NCI-H1436 treated with DMSO at 0.1 percent for 48 hours (cell line): ENCODE measurements at places on chromosomes 7 and 10.

- no peak for DNase-seq
Measured at GRCh38 chr10:118115701-118116100, 69.0 kb upstream of the RAB11FIP2 start.

DNA sequence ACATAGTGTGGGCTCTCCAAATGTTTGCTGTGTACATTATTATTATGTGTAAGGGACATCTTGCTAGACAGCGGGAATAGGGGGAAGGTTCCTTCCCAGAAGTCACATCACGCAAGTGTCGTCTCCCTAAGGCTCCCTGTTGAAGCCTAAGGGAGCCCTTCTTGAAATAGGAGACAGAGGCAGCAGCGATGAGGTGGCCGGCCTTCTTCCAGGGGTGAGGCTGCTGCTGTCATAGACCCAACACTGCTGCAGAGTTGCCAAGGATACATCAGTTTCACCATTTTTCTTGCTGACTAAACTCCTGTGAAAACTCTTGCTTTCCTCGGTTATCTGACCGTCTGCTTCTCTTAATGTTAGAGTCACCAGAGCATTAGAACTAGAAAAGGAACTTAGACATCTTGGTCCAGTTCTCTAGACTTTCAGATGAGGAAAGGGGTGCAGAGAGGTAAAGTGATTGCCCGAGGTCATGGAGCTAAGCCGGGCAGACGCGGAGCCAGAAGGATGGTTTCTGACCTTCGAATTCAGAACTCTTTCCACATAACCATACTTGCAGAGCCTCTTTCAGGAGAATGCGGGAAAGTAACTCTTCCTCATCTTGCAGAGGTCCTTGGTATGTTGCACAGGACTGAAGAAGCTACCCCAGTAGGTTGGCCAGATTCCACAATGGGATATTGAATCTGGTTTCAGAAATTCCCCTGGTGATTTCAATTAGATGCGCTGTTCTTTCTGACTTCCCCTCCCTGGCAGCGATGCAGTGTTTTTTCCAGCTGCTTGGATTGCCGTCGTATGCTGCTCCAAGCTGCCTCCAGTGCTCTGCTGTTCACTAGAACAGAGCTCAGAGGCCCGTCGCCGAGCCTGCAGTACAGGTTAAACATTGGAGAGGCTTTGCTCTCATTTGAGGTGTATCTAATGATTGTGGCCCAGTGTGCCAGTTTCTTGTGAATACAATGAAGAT is 217.1 kb downstream of the CAMK1D start:
- no peak for DNase-seq

- DNase-seq, result no peak
Measured at GRCh38 chr7:86978808-86979506, 80.5 kb downstream of the ELAPOR2 start.

DNA sequence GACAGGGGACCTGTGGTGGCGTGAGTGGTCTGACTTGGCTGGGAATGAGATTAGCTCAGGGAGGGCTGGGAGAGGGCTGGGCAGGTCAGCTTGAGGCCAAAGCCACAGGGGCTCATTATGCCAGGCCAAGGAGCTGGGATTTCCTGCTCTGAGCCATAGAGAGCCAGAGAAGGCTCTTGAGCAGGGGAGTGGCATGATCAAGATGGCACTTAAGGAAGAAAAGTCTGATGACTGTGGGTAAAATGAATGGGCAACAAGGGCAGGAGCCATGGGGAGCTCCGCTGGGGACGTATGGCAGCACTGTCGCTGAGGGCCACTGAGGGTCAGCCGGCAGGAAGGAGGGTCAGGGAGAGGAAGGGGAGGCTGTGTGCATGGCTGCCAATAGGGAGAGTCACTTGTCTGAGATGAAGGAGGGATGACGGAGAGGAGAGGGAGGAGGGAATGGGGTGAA is 5.8 kb downstream of the ANTXRL start:
- no peak for DNase-seq

- no peak for DNase-seq
Measured at GRCh38 chr7:67620216-67620933, 623.7 kb downstream of the TYW1 start.

GRCh38 chr10:69911613-69912528 is 110.2 kb downstream of the COL13A1 start:
- no peak for DNase-seq

- no peak for DNase-seq
Measured at GRCh38 chr7:24981171-24981951, 1.4 kb upstream of the OSBPL3 start.

GRCh38 chr7:50664461-50664922 is 99.3 kb upstream of the DDC start:
- no peak for DNase-seq

DNA sequence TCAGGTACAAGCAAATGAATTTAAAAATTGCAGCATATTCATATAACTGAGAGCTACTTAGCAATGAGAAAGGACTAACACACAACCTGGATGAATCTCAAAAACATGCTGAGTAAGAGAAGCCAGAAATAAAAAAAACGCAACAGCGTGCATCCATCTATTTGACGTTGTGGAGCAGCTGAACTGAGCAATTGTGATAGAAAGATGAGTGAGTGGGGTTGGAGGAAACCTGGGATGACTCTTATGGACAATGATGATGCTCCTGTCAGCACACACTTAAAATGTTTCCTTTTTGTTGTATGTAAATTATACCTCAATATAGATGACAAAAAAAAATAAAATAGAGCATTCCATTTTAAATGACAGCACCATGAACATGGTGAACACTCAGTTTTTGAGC is 36.0 kb upstream of the AKR1E2 start:
- DNase-seq, result no peak

DNA sequence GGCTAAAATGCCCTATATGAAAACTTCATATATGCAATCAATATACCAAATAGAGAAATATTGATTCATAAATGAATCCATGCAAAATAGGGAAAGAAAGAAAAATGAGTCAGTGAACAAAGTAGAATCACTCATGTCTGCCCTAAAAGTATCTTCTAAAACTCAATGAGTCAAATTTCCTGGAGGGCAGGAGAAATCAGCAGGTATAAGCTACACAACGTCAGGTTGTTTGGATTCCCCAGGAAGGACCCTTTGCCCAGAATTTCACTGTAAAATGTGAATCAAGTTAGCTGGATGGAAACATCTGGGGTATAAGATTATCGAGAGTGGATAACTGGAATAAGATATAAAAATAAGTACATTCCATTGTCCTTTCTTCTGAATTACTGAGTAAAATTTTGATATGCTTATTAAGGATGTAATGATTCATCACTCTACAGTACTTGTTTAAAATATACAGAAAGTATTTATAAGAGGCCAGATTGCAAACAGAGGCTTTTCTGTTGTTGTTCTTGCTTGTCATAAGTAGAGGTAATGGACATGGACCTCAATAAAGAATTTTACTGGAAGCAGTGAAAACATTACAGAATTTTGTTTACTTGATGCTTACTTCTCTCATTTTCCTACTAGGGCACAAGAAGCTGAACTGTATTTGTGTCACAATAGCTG is 99.0 kb downstream of the AGMO start:
- no peak for DNase-seq

- no peak for DNase-seq
Measured at GRCh38 chr7:26083113-26083512, 68.9 kb upstream of the NFE2L3 start.

DNA sequence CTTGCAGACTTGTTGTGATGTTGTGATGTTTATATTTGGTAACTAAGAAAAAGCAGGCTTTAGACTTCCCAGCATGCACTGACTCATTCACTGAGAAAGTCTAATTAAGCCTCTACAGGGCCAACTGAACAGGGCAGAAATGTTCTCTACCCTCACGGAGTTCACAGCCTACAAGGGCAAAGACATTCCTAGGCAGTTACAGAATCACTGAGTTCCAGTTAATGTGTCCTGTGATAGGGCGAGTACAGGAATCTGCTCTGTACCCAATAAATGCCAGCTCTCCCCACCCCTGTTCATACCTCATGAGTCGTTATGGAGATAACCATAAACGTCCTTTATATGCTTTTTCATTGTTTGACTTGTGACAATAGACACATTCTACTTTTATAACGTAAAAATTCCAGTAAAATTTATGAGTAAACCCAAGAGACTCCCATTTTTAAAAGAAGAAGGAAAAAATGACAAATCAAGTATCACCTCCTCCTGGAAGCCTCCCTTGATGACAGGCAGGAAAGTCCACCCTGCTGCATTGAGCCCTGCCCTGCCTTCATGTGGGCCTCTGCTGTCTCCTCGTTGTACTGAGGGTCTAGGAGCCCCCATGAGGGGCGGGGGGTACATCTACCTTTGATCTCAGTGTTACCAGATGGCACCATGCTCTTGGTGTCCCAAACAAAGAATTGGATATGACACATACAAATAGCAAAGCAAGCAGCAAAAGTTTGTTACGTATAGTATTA is 14.3 kb downstream of the MUC12 start:
- no peak for DNase-seq

- DNase-seq, result no peak
Measured at GRCh38 chr7:135960709-135961451, 16.3 kb downstream of the MTPN start.

- no peak for DNase-seq
Measured at GRCh38 chr10:133476641-133476990, 22.9 kb downstream of the SCART1 start.

- DNase-seq, result no peak
Measured at GRCh38 chr10:113000876-113001598, 51.0 kb downstream of the TCF7L2 start.

- DNase-seq, result no peak
Measured at GRCh38 chr10:100866575-100867098, 46.1 kb upstream of the SLF2 start.

GRCh38 chr7:3867863-3868262 is 566.8 kb downstream of the SDK1 start:
- DNase-seq, result no peak

DNA sequence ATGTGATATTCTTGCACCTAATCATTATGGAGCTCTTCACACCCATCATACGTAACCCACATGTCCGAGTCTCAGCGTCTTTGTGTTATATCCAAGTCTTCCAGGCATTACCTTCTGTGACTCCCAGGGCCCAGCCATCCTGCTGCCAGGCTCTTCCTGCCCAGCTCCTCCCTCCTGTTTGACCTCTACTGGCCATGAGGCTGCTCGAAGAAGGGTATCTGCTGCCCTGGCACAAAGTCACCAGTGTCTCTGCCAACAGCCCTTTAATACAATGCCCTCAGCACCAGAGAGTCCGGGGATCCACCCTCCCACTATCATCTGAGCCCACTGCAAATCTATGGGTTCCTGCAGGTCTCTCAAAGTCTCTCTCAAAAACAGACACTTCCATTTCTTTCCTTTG is 65.3 kb upstream of the WAC start:
- no peak for DNase-seq

DNA sequence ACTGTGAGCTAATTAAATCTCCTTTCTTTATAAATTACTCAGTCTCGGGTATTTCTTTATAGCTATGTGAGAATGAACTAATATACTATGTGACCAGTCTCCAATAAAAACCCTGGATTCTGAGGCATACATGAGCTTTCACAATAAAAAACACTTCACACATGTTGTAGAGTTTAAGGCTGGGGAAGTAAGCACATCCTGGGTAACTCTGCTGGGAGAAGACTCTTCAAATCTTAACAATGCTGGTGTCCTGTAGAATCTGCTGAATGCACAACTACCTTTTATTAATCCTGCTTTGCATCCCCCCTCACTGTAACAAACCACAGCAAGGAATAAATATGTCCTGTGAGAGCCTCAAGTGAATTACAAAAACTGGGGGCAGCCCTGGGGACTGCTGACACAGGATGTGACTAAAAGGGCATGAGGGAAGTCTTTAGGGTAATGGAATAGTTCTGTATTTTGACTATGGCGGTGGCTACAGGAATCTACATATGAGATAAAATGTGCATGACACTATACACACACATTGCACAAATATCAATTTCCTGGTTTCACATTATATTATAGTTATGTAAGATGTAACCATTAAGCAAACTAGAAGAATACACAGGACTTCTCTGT is 45.1 kb upstream of the KCTD7 start:
- no peak for DNase-seq

GRCh38 chr7:39624442-39624807 is 1.1 kb downstream of the RALA start:
- DNase-seq, result no peak

DNA sequence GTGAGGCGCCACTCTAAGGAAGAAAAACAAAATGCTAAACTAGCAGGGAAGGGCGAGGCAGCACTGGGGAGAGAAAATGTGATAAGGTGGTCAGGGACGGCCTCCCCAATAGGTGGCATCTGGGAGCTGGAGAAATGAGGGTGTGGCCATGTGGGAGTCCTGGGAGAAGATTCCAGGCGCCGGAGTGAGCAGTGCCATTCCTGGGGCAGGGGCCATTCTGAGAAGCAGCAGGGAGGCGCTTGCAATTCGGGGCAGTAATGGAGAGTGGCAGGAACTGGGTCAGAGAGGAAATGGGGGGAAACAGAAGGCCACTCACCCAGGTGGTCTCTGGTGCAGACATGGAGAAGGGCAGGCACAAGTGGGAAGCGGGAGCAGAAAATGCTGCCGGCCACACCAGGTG is 61.8 kb upstream of the LRRC18 start:
- DNase-seq, result no peak

DNA sequence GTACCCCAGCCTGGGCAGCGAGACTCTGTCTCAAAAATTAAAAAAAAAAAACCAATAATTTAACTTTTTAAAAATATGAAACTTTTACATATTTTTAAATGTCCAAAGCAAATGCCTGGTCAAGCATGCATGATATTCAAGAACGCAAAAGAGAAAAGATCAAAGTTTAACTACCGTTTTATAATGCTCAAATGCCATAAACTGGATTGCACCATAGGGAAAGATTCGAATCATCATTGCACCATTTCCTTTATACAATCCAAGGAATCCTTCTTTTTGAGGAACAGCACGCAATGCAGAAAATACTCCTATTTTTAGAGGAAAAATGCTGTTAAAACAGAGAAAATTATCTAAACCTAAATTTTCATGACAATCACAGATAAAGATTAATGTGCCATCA is 20.9 kb downstream of the SLC25A16 start:
- no peak for DNase-seq

GRCh38 chr7:132113536-132114371 is 462.5 kb downstream of the PLXNA4 start:
- DNase-seq, result no peak

DNA sequence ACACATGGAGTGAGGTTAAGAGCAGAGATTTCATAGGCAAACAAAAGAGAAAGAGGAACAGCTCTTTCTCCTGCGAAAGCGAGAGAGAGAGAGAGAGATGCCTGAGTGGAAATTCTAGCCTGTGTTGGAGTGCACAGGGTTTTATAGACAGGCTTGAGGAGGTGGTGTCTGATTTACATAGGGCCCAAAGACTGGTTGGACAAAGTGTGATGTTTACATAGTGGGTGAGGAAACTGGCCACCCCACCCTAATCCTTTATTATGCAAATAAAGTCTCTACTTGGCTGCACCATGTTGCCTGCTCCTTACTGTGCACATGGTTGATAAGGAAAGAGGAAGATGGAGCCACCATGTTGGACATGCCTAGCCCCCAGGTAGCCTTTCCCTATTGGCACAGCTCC is 967.8 kb upstream of the SORCS1 start:
- DNase-seq, result no peak

- no peak for DNase-seq
Measured at GRCh38 chr10:1659221-1659791, 78.0 kb downstream of the ADARB2 start.
